ENCODE measurements at places on chromosomes 16 and 17.
A peak's percentile ranks its signal among the peaks of the same experiment; 100 is the strongest.

- DNase-seq: no peak
These were observed 57.0 kb downstream of the AIPL1 start for GRCh38 chr17:6377906-6378305.

DNA sequence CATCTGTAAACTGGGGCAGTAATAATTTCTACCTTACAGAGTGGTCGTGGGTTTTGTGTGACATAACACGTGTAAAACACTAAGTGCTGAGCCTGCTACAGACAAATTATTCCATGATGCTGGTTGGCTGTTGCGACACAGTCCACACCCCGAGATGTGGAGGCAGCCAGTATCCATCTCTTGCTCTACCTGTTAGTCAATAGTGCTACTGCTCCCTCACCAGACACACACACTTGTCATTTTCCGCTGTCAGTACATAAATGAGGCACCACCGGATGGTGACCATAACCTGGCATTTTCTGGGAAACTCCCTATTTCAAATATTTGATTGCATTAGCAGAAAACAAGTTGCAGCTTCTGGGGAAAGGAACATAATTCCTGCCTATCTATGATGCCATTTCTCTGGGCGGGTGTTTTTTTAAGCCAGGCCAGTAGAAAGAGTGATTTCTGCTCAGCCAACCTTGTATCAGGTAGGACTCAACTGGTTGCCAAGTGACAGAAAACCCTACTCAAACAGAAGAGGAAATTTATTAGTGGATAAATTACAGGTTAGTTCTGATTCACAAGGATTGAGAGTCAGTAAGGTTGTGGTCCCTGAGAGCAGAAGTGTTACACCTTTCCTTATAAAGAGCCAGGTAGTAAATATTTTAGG lies 24.1 kb downstream of the DNAJA2 start:
- DNase-seq: no peak

DNA sequence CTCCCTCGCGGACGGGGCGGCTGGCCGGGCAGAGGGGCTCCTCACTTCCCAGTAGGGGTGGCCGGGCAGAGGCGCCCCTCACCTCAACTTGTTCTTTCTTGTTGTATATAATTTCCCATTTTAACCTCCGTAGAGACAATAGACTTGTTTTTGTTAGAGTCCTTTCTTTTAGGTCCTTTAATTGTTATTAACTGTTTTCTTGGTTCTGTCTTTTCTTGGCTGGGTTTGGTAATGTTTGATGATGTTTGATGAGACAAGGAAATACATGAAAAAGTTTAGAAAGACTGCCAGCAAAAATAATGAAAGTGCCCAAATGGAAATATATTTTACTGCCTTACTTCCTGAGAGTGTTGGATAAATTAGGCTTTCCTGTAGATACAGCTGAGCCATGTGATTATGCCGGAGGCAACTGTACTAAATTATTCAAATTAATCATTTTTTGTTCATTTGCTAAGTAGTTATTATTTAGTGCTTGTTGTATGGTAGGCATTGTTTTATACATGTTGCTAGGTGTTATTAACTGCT lies 30.9 kb downstream of the PRPSAP2 start:
- no peak for DNase-seq

GRCh38 chr16:2979669-2980226 lies 498 bp downstream of the PKMYT1 start:
- DNase-seq: peak; percentile 29

DNA sequence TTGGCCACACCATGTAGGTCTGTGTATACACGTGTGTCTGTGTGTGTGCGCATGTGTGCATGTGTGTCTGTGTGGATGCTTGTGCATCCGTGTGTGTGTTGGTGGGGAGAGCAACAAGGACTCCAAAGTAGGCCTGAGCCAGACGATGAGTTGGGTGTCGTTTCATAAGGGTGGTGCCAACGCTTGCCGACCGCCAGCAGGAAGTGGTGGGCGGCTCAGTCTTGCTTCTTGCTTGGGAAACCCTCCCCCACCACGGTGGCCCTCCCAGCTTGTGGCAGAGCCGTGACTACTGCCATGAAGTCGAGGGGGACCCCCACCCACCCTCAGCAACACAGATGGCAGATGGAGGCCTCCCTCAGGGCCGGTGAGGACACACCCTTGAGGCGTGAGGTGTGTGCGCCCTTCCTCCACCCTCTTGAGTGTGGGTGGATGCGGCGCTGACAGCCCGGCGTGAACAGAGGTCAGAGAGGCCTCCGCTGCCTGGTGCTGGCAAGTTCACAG lies 17.5 kb downstream of the SBK1 start:
- DNase-seq: peak; percentile 33

- DNase-seq: no peak
These were observed 94.2 kb downstream of the KATNIP start for GRCh38 chr16:27644165-27644564.

GRCh38 chr16:85639529-85640253 lies 26.6 kb downstream of the GSE1 start:
- DNase-seq: no peak

GRCh38 chr16:85416228-85417109 lies 196.7 kb upstream of the GSE1 start:
- DNase-seq: peak; percentile 86

- DNase-seq: no peak
These were observed 49.0 kb downstream of the RTN4RL1 start for GRCh38 chr17:1976000-1976682.

DNA sequence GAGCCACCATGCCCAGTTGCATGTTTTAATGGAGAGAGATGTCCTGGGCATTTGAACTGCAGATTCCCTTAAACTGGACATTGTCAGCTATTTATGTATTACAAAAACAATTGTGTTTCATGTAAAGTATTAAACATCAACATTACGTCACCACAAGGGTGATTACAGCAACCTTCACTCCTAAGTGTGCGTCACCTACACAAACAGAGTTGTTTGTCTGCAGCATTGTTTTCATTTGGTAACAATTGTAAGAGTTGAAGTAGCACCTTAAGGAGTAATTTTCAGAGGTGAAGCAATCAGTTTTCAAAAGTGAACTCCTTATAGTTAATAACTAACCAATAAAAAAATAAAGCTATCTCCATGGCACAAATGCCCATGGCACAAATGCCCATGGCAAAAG lies 271.4 kb downstream of the IRX3 start:
- no peak for DNase-seq

DNA sequence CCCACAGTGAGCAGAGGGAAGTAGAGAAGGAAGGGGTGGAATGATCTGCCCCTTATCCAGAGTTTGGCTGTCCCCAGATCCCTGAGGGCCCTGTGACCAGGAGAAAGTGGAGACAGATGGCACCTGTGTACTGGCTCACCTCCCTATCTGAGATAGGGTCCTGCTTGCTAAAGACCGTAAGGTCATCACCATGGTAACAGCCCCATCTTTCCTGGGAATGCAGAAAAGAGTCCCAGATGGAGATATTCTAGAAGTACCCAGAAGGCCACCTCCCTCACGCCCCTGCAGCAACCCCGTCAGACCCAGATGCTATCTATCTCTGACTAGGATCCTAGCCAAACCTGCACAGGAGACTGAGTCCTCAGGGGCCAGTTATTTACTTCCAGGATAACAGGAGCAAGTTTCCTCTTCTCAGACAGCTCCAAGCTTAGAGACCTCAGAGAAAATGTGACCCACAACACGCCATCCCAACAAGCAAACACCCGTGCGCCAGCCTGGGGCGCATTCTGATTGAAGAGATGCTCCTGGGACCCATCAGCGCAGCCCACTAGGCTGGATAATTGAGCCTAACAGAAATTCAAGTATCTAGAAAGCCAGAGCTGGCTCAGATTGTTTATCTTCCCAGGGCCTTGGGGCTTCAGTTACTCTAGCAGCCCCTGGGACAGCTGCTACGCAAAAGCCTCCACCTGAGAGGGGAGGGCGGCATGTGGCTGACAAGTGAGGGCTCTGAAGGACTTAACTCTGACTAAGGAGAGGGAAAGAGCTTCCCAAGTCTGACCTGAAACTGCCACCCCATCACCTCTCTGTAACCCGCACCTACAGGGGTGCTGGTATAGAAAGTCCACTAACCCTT lies 1.9 kb downstream of the ORMDL3 start:
- DNase-seq: no peak

Data from hematopoietic multipotent progenitor cell treated with erythropoietin and hydrocortisone succinate and interleukin-3 and kit ligand, for 8 days (in vitro differentiated cells).